AG20443 (cell line): ENCODE measurements at places on chromosomes 2 and 18.

DNA sequence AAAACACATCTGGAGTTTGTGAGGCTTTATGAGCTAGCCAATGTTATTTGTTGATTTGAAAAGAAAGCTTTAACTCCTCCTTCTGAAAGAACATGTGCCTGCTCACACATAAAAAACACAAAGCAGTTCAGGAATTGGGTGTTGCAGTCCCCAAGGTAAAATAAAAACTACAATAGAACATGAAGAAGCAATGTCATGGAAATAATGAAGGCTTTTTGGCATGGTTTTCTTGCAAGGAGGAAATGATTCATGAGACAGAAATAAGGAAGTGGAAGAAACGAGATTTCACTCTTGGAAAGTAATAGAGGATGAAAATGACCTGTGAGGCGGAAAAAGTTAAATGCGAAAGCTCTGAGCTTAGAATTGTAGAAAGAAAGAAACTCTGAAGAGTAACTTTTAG, 81.1 kb downstream of the TRIB2 start:
- no peak for DNase-seq

GRCh38 chr2:198587240-198587639, 782.8 kb downstream of the PLCL1 start:
- DNase-seq: no peak

DNA sequence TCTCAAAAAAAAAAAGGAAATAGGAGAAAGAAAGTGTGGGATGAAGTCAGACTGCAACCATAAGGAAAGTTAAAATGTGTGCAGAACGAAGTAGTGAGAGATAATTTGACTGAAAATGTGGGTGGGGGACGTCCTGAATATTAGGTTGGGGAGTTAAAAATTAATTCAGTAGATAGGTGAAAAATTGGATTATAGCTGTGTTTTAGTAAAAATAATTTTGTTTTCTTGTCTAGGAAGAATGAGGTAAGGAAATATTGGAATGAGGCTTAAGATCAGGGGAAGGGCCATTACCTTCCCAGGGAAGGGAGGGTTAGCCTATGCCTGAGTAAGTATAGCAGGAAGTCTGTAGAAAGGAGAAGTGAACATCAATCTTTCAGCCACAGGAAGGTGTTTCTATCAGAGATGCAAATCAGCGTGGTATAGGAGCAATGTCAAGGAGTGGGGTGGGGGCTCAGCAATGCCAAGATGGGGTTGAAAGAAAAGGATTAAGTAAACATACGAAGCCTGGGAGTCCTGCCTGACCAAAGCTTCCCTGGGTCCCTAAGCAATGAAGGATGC, 250.9 kb downstream of the PIEZO2 start:
- DNase-seq: no peak

DNA sequence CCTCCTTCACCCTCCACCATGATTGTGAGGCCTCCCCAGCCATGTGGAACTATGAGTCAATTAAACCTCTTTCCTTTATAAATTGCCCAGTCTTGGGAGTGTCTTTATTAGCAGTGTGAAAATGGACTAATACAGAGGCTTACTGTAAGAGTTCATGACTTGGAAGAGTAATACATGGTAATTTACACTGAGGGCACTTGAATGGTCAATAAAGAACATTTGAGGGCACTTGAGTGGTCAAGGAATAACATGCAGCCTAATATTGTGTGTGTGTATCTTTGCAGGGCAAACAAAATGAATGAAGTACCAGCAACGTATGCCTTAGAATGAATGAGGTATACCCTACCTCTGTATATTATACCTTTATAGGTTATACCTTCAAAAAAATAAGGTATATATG, 190.4 kb upstream of the SOX11 start:
- no peak for DNase-seq

DNA sequence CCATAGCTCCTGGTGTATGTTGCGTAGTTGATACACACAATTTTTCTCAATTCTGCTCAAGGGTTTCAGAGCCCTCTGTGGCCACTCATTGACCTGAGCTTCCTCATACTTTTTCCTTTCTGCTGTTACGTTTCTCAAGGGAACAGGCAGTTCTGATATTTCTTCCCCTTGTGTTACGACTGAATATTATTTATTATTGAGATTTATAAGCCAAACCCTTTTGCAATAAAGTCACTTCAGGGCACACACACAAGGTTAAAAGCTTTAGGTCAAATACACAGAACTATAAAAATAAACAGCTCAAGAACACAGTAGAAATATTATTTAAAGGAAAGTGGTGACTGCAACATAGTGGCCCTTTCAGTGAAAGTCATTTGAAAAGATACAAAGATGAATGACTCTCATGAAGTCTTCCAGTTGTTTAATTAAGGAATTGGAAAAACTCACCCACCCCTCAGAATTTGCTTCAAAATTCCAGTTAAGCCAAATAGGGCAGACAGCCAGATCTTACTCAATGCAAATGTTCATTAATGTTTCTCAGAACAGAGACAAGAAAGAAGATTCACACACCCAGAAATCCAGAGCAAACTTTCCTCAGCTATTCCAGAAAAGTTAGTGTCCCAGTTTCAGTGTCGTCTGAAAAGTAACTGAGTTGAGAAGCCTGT, 179.7 kb downstream of the TRIB2 start:
- DNase-seq: no peak

DNA sequence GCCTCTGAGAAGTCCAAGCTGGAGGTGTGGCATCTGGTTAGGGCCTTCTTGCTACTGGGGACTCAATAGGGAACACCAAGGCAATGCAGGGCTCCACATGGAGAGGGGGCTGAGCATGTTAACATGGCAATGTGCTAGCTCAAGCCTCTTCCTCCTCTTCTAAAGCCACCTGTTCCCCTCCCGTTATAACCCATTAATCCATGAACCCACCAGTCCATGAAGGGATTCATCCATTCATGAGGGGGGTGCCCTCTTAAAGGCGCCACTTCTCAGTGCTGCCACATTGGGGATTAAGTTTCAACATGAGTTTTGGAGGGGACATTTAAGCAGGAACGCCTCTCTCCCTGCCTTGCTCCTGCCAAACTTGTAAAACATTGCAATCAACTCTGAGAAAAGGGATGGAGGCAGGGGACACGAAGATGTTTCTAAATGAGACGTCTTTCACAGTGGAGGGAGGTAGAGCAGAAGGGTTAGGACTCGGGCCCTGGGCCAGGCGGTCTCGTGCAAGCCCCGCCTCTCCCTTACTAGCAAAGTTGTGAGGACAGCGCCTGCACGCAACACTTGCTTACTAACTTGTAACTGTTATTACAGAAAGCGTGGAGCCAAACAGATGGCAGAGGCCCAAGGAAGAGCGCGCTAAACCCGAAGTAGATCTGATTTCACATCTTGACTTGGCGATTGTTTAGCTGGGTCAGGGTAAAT, 118.2 kb upstream of the ZNF516 start:
- no peak for DNase-seq

DNA sequence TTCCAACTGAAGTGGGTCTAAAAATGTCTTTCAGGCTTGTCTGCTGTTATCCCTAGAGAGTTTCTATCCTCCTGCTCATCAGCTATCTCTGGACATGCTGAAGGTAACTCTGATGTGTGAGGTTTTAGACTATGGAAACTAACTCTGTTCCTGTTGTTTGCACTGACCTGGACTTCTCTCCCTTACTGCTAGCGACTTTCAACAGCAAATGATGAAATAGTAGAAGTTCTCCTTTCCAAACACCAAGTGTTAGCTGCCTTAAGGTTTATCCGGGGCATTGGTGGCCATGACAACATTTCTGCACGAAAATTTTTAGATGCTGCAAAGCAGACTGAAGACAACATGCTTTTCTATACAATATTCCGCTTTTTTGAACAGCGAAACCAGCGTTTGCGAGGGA, 26.9 kb downstream of the RMC1 start:
- no peak for DNase-seq

DNA sequence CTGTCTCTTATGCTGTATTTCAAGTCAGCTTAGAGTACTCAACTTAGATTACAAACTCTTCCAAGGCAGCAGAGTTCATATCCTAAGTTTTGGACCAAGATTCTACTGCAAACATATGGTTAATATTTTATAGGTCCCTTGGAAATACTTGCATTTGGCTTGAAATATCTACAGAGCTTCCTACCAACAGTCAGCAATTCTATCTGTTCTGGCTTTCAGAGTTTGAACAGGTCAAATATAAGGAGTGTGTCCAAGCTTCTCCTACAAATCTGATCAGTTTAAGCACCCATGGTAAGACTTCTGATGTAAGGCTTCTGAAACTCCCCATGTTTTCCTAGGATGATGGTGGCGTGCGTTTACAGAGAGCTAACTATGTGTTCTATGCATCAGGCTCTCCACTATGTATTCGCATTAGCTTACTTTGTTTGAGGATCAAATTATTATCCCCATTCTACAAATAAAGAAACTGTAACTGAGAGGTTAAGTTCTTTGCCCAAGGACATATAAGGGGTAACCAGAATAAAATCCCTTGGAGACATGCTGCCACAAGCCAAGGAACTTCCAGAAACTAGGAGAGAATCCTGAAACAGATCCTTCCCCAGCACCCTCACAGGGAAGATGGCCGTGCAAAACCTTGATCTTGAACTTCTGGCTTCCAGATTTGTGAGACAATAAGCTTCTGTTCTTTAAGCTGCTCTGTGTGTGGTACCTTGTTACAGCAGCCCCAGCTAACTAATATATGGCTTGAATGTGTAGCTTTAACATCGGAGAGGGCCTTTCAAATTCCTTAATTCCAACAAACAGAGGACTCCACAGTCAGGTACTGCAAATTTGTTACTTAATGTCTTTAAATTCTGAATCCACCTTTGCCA, 55.1 kb downstream of the ATP8B1 start:
- no peak for DNase-seq

DNA sequence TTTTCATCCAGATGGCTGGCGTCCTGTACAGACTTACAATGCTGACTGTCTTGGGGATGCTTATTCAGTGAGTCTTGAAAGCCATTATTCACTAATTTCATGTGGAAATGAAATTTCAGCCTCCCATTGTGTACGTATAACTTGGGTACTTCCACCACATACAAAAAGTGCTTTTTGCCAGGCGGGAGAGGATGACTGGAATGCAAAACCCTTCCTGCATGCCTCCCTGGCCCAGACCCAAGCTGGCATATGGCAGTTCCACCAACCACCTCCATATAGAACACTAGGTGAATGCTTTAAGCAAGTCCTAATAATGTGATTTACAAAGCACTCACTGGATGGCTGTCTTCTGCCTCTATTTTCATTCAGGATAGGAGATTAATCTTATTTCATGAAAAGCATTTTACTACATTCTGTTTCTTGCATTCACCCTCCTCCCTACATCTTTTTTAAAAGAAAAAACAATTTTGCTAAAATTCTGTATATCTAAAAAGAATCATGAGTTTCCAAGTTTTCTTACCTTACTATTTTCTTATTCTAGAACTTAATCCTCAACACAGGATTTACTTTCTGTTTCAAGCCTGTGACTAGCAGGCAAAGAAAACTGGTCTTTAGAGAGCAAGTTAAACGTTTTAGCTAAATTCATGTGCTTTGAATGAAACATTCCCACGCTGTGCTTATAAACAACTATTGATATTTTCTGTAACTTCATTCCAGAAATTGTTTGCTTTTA, 327.6 kb downstream of the NCKAP5 start:
- peak; percentile 21 for DNase-seq

DNA sequence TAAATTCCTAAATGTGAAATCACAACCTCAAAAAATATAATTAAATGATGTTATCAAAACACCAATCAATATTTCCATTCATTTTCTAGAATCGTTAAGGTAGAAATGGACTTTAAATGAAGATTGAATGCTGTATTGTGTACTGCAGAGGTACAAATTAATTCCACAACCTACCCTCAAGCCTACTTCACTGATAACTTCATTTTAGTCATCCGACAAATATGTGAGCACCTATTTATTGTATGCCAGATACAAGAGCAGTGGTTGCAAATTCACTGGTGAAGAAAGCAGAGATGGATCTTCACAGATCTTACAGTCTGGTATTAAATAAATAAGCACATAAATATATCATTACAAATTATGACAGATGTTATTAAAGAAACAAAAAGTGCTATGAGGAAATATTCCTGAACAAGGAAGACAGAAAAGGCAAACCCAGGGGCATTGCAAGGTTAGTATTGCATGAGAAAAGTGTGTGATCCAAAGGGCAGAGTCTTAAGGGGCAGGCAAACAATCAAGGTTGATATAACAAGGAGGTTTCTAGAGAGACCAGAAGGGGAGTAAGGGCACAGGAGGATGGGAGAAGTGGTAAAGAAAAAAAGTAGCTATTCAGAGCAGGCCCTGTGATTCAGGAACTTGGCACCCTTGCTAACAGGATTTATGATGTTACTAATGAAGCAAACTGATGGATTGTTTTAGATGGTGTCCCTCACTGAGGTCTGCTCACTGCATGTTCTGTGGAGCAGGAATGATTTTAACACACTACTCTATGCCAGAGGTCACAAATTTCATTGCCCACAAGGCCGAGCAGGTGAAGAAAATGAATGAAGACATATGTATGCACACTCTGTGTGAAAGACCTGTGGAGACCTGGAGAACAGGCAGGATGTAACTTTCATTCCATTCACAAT, 128.0 kb upstream of the CCDC150 start:
- no peak for DNase-seq

DNA sequence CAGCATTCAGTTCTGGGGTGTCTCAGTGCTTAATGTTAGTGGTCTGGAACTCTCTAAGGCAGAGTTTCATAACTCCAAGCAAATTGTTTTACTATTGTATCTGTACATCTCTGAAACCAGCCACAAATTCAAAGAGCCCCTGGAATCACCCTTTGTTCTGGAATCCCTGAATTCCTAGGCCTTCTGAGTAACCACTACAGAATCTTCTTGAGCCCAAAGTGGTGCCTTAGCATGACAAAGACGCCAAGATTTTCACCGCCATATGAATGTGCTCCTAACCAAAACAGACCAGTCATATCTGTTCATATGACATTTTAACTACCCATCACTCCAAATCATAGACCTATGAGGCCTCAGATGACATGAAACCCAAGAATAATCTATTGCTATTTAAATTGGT, 668.1 kb downstream of the EPHA4 start:
- DNase-seq: no peak

DNA sequence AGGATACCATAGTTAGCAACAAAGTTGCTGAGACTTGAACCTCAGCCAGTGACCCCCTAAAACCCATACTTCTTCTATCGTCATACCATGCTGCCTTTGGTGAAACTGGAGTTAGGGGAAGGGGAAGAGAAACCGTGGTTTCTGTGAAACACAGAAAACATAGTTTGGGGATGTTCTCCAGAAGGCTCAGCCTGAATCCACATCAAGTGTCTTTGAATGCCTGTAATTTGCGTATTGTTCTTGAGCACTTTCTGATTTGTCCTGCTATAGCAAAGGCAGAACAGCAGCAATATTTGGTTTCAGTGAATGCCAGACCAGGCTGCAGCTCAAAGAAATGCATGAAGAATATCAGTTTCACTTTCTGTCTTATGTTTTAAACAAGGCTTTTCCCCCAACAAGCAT, 258.7 kb downstream of the TTC32 start:
- DNase-seq: no peak
